T-cell (primary cell): ENCODE measurements at places on chromosomes 11 and 22. TPM values are rescaled to one million over a fixed set of nuclear protein-coding genes. Genes with fewer than 3 reads are reported as not detected.

Gene MPZL2
- total RNA-seq, result 0.85 TPM

Gene OR8D4
- total RNA-seq, result not detected

Gene OR4A16
- total RNA-seq, result not detected

Gene CRYBB2
- total RNA-seq, result not detected

Gene DRD2
- total RNA-seq, result not detected

Gene GDPD4
- total RNA-seq, result not detected

DNA sequence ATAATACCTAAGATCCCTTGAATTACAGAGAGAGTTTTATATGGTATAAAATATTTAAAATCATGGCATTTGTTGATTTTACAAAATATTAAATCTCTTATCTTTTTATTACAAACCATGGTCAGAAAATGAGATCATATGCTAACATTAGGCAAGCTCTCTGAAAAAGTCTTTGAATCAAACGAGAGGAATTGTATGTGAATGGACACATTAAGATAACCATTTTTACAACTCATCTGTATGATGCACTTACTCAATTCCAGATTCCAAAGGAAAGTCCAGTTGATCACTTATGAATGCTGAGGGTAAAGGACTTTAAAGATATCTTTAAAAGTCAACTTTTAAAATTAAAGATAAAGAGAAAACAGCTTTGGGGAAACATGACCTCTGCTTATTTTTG is 83.5 kb upstream of the LUZP2 start:
- DNase-seq, result no peak

- no peak for DNase-seq
These were observed 17.7 kb downstream of the GP1BB start for GRCh38 chr22:19741053-19741452.

DNA sequence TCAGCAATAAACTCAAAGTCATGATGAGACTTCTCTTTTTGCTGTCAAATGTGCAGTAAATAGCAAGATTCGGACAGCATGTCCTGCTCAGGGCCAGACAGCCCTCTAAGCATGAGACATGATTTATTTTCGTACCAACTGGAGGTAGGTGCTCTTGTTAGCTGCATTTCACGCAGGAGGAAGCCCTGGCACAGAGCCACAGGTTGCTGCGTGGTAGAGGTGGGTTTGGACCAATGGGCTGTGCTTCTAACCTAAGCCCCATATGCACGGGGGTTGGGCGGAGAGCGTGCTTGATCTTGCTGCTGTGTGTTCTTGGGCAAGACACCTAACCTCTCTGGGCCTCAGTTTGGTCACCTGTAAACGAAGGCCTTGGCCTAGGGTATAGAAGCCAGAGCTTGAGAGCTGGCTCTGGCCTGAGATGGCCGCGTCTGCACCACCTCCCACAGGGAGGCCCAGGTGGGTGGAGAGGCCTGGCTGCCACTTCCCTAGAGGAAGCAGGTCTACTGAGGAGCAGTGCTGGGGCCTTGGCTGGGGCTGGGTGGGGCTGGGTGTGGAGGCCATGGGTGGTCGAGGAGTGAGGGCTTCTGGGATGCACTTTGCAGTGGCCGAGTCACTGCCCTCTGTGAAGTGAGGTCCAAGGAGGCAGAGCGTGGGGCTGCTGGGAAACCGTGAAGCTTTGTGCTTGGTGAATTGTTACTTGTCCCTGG is 38.5 kb upstream of the GRAMD4 start:
- no peak for DNase-seq

DNA sequence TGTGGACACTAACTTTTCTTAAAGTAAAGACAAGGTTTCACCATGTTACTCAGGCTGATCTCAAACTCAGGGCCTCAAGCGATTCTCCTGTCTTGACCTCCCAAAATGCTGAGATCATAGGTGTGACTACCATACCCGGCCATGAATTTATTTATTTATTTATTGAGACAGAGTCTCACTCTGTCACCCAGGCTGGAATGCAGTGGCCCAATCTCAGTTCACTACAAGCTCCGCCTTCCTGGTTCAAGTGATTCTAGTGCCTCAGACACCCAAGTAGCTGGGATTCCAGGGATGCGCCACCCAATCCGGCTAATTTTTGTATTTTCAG is 29.7 kb upstream of the PCF11 start:
- DNase-seq, result no peak

DNA sequence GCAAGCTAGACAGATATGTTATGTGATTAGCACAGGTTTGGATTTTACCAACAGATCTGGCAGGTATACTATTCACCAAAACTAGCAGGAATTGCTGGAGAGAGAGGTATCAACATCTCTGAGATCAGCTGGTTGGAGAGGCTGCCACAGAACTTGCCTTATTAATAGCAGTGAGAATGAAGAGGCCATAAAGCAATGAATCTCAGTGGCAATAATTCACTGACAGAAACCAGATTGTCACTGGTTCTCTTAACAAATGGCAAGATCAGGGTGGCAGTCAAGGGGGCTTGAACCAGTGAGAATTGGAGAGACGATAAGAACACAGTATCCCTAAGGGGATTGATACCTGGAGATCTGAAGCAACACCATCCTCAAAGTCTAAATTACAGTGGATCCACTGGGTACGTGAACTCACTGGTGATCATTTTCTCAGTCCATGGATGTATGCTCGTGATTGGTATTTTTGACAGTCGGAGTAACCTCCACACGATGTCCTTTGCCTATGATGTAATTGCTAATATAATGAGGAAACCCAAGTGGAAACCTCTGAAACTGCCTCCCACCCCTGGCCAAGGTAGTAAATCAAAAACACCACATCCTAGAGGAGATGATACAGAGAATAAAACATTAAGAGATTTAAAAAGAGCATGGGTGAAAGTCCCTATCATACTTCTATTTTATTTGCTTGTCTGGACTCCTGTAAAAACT is 17.7 kb upstream of the SLC5A12 start:
- DNase-seq, result no peak

- no peak for DNase-seq
These were observed 2.5 kb upstream of the CABIN1 start for GRCh38 chr22:24008381-24009226.

- DNase-seq, result no peak
These were observed 53.2 kb downstream of the IRAG1 start for GRCh38 chr11:10640308-10640707.

DNA sequence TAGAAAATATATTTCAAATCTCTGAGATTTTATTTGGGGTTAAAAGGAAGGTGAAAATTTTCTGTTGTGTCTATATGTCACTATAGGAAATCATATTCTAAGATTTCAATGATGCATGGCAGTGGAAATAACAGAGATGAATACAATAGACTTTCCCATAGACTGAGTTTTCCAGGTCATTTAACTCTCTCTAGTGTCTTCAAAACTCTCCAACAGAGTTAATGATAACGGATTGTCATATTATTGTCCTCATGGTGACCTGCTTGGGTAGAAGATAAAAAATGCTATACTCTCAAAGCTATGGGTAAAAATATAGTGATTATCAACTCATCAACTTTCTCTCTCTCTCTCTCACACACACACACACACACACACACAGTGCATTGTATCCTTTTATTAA is 312.9 kb downstream of the CNTN5 start:
- DNase-seq, result no peak

GRCh38 chr11:79189055-79189454 is 251.8 kb downstream of the TENM4 start:
- DNase-seq, result no peak

DNA sequence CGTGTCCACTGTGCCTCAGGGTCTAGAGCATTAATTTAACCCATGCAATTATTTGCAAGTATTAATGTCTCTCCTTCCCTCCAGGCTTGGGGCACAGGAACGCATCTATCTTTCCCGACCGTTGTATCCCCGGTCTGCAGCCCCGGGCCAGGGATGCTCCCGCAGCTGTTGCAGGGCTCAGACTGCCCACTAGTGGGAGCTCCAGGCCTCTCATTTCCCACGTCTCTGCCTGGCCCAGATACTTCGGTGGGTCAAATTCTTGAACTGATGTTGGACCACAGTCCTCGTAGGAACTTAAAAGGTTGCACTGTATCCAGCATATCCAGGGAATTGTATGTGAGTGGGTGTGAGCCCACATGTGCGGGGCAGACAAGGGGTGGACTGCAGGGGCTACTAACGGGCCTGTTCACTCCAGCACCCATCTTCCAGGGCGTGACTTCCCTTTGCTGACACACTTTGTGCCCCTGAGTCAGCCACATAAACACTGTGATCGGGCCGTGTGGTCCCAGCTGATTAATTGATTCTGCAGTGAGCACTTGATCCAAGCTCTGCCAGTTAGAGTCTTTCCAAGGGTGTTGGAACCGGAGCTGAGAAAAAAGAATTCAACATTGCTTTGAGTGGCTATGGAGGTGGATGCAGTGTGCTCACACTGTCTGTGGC is 451.3 kb downstream of the TBC1D22A start:
- peak; percentile 25 for DNase-seq

GRCh38 chr11:63609971-63610580 is 4.2 kb downstream of the PLAAT3 start:
- no peak for DNase-seq

DNA sequence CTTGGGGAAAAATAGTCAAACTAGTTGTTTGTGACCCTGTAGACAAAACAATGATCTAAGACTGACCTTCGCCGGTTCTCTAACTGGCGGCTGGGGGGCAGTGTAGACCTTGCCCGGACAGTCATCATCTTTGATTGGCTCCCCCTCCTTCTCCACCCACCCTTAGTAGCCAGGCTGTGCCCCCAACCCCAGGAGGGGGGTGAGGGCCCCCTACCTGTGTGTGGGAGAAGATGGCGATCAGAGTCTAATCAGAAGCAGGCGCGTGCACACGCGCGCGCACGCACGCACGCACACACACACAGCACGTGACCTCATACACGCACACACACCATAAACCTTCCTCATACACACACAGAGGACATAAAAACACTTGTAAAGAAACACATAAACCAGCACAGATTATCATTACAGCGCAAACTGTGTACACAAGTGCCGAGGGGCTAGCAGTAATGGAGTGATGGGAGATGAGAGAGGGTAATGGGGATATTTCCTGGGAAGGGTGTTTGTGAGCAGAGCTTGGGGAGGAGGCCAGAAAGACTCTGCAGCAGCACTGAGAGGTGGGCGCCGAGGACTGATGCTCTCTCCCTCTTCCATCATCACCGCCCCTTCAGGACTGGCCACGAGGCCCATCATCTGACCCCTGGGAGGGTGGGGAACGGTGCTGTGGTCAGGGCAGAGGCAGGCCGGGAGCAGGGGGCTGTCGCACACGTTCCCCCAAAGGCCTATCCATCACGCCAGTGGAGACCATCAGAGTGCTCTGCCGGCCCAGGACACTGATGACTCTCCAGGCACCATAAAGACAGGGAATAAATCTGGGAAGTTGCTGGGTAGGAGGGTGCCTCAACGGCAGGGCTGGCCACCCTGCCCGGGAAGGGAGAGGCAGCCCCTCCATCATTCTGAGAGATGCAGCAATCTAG is 12.2 kb downstream of the NECTIN1 start:
- DNase-seq, result no peak

DNA sequence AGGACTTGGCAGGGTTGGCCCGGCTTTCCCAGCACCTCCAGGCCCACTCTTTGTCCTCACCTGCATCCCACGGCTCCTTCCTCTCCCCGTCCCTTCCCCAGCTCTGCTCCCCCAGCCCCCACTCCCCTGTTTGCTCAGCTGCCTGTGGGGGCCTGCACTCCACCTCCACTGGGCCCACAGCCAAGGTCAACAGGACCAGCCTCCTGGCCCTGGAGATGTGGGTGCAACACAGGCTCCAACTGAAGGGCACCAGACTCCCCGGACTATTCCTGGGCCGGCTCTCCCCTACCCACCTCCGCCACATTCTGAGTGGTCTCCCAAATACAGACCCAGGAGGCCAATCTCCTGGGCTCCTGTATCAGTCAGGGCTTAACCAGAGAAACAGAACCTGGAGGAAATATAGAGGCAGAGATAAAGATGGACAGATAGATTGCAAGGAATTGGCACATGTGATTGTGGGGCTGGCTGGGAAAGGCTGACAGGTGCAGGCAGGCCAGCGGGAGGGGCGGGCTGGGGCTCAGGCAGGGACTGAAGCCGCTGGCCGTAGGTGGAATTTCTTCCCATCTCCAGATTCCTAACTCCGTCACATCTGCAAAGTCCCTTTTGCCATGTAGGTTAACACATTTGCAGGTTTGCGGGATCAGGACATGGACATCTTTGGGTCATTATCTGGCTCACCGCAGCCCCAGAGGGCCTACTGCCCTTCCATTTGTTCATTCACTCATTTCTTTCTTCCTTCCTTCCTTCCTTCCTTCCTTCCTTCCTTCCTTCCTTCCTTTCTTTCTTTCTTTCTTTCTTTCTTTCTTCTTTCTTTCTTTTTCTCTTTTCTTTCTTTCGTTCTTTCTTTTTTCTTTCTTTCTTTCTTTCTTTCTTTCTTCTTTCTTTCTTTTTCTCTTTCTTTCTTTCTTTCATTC is 45.8 kb upstream of the MYH9 start:
- DNase-seq, result no peak

GRCh38 chr11:133904818-133905515 is 51.8 kb downstream of the IGSF9B start:
- no peak for DNase-seq

DNA sequence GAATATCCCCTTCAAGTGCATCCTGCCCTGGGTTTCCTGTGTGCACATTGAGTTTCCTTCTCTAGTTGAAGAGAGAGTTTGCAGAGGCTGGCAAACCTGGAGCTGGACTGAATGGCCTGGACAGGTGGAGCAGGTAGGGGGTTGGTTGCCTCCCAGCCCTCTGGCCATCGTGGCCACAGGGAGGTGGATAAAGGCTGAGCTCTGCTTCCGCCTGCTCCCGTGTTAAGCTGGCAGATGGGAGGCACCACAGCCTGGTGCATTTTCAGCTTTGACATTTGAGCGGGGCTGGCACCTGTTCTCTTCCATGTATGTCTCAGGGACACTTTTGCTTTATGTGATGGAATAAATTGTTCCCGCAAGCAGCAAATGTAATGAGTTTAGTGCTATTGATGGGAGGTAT is 11.1 kb downstream of the MICAL2 start:
- no peak for DNase-seq

- no peak for DNase-seq
These were observed 1674.3 kb upstream of the RAG2 start for GRCh38 chr11:38272376-38272775.

DNA sequence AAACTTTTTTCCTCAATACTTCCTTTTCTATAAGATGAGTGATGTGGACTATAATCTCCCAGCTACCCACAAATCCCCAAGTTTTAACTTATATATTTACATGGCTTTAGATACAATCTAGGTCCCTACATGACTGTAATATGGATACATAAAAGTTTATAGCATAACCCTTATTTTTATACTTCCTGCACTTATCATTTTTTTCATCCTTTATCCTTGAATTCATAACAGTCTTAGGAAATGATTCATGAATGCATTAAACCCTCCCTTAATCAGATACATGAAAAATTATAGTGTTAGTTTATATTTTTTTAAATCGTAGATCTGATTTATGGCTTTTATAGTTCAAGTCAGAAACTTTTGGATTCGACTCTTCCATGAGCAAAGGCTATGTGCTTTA is 195.8 kb downstream of the MAML2 start:
- DNase-seq, result no peak

GRCh38 chr11:2139123-2139521 is at the start of gene IGF2:
TSS of gene IGF2 (minus strand) at chr11:2139389. CDS start at chr11:2135523, 3,866 bp downstream.
- DNase-seq, result no peak

- no peak for DNase-seq
These were observed 31.6 kb upstream of the HORMAD2 start for GRCh38 chr22:30048681-30049080.
